ENCODE measurements at places on chromosomes 13 and 19. TPM values are rescaled to one million over a fixed set of nuclear protein-coding genes. Genes with fewer than 3 reads are reported as not detected.

MBD3L2 gene
- total RNA-seq = not detected

PCDH17 gene
- 0.71 TPM for total RNA-seq

ZNF850 gene
- 0.68 TPM for total RNA-seq

DNA sequence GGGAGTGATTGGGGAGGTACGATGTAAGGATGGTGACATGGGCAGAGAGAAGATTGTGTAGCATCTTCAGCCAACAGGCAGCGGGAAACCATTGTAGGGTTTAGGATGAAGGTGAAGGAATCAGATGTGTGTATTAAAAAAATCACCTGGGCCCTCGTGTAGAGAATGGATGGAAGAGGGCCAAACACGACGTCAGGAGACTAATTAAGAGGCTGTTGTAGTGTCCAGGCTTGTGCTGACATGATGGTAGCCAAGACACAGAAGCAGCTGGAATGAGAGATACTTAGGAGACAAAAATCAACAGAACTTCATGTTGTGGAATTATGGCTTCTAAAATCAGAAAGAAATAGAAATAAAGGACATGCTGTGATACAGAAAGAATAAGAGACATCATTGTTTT lies 41.2 kb upstream of the ARGLU1 start:
- no peaks in the 10 kb centered on the region for H3K27me3 ChIP-seq
- H3K36me3 ChIP-seq = no peaks in the 10 kb centered on the region
- H3K27ac ChIP-seq = no peak overlapping the region
- H3K4me1 ChIP-seq = no peaks in the 10 kb centered on the region
- H3K4me3 ChIP-seq = no peak overlapping the region

DNA sequence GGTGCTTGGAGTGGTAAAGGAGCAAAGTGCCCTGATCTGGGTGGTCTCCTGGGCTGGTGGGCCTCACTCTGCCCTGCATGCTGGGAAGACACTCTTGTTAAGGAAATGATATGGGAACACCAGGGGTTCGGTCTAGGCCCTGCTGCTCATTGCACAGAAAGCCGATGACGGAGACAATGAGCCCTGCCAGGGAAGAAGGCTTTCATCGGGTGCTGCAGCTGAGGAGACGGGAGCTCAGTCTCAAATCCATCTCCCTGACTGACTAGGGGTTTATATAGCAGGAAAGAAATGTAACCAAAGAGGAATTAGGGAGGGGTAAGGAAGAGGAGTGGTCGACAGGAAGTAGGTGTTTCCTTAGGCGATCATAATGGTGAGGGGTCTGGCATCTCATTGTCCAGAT lies 253.4 kb downstream of the TEX29 start:
- H3K4me1 ChIP-seq = no peaks in the 10 kb centered on the region
- H3K36me3 ChIP-seq = no peaks in the 10 kb centered on the region
- DNase-seq = no peak

- H3K36me3 ChIP-seq = no peaks in the 10 kb centered on the region
- H3K27me3 ChIP-seq = peaks cover 2% of the 10 kb centered on the region
Measured at GRCh38 chr19:36256853-36257519, 42.1 kb downstream of the ZNF146 start.

GRCh38 chr19:14566712-14567077 lies 5.2 kb downstream of the NDUFB7 start:
- DNase-seq = no peak
- peaks cover 27% of the 10 kb centered on the region for H3K36me3 ChIP-seq
- H3K27me3 ChIP-seq = no peaks in the 10 kb centered on the region
- no peak overlapping the region for H3K4me3 ChIP-seq
- peaks cover 26% of the 10 kb centered on the region for H3K4me1 ChIP-seq

DNA sequence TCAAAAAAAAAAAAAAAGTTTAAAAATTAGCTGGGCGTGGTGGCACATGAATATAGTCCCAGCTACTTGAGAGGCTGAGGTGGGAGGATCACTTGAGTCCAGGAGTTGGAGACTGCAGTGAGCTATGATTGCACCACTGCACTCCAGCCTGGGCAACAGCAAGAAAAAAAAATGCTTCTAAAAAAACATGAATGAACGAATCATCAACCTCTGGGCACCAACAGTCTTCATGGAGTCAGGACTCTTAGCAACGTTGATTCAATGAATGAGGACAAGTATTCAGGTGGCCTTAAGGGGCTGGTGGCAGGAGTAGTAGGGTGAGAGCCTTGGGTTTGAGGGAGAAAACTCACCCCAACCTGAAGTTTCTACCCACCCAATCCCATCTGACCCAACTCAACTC lies 20.6 kb upstream of the OLFM2 start:
- H3K27ac ChIP-seq = no peak overlapping the region
- no peak overlapping the region for H3K4me3 ChIP-seq
- no peaks in the 10 kb centered on the region for H3K36me3 ChIP-seq
- H3K4me1 ChIP-seq = no peaks in the 10 kb centered on the region

- H3K4me3 ChIP-seq = no peak overlapping the region
- no peaks in the 10 kb centered on the region for H3K4me1 ChIP-seq
- peak overlapping the region; percentile 25 for H3K27ac ChIP-seq
- H3K27me3 ChIP-seq = no peaks in the 10 kb centered on the region
- peak; percentile 92 for DNase-seq
- H3K36me3 ChIP-seq = peaks cover 82% of the 10 kb centered on the region
Measured at GRCh38 chr19:16429066-16429758, 42.6 kb downstream of the EPS15L1 start.

DNA sequence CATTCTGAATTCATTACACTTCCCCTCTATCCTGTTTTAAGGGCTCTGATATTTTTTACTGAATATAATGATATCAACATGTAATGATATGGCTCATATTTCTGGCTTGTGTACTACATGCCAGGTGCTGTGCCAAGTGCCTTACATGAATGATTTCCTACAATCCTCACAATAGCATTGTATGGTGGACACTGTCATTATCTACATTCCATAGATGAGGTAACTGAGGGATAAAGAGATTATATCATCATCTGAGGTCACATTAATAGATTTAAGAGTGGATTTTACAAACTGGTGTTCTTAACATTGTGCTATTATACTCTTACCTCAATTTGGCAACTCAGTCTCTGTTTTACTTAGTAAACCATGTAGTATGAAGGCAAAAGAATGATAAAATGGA lies 502.0 kb downstream of the LIG4 start:
- H3K27ac ChIP-seq = no peak overlapping the region
- no peaks in the 10 kb centered on the region for H3K4me1 ChIP-seq
- no peaks in the 10 kb centered on the region for H3K27me3 ChIP-seq
- H3K4me3 ChIP-seq = no peak overlapping the region
- no peaks in the 10 kb centered on the region for H3K36me3 ChIP-seq

- no peaks in the 10 kb centered on the region for H3K36me3 ChIP-seq
- H3K4me3 ChIP-seq = peak overlapping the region; percentile 32
- peaks cover 21% of the 10 kb centered on the region for H3K27me3 ChIP-seq
- H3K27ac ChIP-seq = no peak overlapping the region
- H3K4me1 ChIP-seq = no peaks in the 10 kb centered on the region
Measured at GRCh38 chr19:51025809-51026553, 435 bp downstream of the KLK11 start.
